ENCODE measurements at places on chromosomes 4 and X.
A peak's percentile ranks its signal among the peaks of the same experiment; 100 is the strongest.

DNA sequence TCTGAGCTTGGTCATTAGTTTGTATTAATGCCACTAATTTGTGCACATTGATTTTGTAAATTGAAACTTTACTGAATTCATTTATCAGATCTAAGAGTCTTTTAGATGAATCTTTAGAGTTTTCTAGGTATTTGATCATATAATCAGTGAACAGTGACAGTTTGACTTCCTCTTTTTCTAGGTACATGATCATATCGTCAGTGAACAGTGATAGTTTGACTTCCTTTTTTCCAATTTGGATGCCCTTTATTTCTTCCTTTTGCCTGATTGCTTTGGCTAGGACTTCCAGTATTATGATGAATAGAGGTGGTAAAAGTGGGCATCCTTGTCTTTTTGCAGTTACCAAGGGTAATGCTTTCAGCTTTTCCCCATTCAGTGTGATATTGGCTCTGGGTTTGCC is 421.4 kb upstream of the CPXCR1 start:
- DNase-seq: no peak

- peak; percentile 60 for DNase-seq
Observed at GRCh38 chrX:140057001-140057411, 91.7 kb upstream of the CXorf66 start.

DNA sequence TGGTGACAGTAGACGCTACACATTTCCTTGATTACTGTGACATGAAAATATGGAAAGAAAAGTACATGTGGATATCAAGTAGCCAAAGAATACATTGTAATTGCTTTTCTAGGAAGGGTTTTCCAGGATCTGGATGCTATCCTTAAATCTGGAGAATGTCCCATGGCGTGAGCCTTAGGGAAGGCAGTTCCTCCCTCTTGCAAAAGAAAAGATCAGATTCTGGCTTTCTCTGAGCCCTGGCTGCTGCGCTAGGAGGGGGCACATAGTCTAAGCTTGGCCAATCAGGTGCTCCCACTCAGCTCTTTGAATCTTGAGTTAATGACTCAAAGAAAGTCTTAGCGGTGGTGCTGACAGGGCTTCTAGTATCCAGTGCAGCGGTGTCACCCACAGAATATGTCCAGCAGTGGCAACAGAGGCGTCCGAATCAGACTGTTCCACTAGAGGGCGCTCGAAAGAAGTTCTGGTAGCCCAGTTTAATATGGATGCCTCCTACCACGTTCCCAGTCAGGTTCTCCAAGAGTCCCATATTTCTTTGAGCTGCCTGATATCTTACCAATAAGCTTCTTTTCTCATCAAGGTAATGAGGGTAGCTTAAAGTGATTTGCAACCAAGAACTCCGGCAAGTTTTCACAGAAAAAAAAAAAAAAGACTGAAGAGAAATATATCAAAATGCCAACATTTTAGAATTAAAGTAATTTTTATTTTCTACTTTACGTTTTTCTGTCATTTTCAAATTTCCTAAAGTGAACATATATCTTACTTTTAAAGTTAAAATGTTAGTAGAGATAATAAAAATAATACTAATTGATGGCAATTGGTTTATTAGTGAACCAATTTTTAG is 213.4 kb upstream of the S100G start:
- peak; percentile 43 for DNase-seq

- no peak for DNase-seq
Observed at GRCh38 chr4:19736968-19737756, 514.5 kb upstream of the SLIT2 start.

- DNase-seq: peak; percentile 7
Observed at GRCh38 chr4:174523025-174523693, 871 bp upstream of the HPGD start.

GRCh38 chrX:12419591-12419990 is 281.3 kb downstream of the FRMPD4 start:
- DNase-seq: no peak

DNA sequence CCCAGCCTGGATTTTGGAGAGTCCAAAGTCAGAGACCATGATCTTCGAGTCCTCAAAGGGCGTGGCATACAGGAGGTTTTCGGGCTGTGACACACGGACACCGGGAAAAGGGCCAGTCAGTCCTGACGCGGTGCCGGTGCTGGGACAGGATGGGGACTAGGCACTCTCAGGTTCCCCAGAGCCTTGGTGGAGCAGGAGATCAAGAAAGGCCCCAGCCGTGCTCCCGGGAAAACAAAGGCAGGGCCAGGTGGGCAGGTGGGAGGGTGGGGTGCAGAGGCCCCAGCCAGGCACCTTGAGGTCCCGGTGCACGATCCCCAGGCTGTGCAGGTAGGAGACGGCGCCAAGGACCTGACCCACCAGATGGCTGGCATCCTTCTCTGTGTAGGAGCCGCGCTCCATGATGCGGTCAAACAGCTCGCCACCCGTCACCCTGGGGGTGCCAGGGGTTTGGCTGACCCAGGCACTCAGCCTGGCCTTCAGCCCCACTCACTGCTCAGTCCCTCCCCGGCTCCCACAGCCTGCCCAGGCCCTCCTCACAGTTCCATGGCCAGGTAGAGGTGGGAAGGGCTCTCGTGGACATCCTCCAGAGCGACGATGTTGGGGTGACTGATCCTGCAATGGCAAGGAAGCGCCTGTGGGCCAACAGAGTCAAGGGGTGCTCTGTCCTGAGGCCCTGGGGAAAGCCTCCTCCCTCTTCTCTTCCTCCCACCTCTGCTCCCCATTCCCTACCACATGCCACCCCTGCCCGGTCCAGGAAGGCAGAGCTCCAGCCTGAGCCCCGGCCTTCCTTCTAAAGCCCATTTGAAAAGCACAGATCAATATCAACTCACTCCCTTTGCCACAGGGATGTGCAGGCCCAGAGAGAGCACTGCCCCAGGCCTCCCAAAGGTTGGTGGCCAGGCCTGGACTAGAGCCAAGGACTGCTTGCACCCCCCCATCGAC is 1.8 kb downstream of the PNCK start:
- no peak for DNase-seq

GRCh38 chr4:186915816-186916215 is 192.2 kb upstream of the FAT1 start:
- no peak for DNase-seq

DNA sequence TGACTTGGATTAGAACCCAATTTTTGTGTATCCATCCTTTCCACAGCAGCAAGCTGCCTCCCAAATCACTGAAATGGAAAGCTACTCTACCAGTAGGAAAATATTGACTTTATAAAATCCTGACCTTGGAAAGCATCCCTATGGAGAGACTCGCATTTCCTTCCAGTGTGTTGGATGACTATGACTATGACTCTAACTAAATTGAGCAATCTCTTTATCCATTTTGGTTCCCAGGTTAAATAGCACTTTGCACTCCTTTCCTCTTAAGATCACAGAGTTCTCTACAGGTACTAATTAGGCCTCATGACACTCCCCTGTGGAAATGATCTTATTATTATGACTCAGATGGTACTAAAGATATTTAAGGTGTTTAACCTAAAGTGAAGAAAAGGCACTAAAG is 431.8 kb downstream of the PPARGC1A start:
- DNase-seq: no peak

DNA sequence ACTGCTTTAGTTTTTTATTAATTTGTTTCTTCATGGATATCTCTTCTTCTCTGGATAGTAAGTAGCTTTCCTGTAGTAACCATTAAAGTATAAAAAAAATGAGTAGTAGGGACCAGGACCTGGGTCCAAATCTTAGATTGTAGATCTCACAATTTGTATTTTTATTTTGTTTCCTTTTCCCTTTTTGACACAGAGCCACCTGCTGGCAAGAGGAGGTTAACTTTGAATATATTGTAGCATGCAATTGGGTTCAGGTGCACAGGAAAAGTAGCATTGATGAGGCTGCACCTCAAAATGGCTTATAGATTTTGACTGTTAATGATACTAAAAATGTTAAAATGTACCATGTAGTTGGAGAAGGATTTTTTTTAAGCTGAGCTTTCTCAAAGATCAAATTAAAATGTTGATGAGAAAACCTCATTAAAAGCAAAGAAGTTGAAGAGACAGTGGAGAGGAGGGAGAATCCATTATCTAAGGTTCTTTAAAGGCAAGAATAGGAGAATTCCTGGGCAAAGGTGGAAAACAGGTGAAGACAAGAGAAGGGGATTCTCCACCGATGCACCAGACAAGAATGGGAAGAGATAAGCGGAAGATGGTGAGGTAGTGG is 48.3 kb upstream of the HPGDS start:
- DNase-seq: peak; percentile 67

DNA sequence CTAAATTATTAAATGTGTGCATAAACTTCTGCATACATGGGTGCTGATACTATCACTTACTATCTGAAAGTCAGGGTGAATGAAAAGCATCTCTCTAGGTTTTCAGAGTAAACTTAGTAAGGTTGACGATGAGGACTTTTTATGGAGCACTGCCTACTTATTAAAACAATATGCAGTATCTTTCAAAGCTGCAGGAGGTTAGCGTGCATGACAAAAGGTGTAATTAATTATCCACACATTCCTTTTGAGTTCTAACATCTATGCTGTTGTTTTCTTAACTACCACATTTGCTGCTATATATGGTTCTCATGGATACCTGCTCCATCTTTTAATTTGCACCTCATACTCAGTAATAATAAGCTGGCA is 256.2 kb downstream of the FSTL5 start:
- DNase-seq: no peak

- DNase-seq: no peak
Observed at GRCh38 chr4:79042079-79042674, 102.9 kb upstream of the PAQR3 start.

DNA sequence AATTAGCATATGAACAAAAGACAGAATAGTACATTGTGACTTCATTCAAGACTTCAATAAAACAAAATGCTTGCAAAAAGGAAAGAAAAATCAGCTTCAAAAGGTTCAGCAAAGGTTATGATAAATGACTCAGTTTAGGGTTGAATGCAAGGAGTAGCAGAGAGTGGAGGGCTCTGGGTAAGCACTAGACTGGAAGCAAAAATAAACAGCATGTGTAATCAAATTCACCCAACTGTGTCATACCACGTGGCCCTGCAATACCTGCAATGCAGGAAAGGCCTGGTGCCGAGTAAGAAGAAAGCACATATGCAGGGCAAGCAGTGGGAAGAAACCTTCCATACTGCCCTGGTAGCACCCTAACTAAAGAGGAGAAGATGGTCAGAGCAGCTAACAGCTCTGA is 88.7 kb downstream of the ATP11C start:
- DNase-seq: no peak

GRCh38 chr4:63460075-63460474 is 949.2 kb downstream of the TECRL start:
- DNase-seq: no peak

DNA sequence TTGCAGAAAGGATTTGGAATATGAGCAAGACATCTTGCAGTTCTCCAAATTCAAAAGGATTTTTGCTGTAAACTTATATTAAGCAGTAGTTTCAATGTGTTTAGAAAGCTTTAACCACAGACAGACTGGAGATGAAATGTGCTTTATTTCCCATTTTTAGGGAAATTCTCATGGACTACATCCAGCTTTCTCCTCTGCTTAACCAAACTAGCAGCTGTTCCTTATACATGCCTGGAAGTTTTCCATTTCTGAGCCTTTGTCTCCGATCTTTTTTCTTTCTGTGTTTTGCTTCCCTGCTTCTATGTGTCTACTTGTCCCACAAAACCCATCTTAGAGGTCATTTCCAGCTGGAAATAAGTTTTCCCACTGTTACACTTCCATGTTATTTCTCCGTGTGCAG is 41.6 kb downstream of the TMA16 start:
- no peak for DNase-seq

DNA sequence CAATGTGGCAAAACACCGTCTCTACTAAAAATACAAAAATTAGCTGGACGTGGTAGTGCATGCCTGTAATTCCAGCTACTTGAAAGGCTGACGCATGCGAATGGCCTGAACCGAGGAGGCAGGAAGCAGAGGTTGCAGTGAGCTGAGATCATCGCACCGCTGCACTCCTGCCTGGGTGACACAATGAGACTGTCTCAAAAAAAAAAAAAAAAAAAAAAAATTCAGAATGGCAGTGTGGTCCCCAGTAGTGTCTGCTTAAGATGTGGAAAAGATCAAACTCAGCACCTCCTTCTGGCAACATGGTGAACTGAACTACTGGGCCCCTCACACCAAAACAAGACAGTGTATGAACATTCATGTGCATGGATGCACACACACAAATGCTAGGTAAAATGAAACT is 32.2 kb downstream of the SMS start:
- no peak for DNase-seq

- DNase-seq: no peak
Observed at GRCh38 chr4:44100456-44100855, 348.2 kb downstream of the KCTD8 start.

DNA sequence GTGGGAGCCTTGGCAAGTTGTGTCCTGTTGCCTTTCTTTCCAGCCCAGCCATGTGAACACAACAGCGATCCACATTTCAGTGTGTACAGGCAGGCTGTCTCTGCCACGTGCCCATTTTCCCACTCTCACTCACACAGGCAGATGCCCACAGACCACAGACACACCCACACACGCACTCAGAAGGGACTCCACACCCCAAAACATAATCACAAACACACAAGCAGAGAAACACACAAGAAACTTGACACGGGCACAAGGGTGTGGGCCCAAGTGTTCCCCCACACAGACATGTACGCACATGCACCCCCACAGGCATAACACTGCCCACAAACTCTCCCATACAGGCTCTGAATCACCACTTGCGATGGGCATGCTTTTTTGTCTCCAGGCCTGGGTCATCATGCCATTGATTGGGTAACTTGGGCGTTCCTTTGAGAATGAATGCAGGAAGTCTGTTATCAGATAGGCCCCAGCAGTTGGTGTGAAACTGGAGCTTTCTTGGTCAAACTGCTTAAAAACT is 84.3 kb downstream of the NBDY start:
- DNase-seq: no peak

GRCh38 chr4:182495031-182495430 is 251.8 kb downstream of the TENM3 start:
- DNase-seq: no peak

- DNase-seq: no peak
Observed at GRCh38 chr4:9704551-9705332, 76.7 kb upstream of the DRD5 start.

DNA sequence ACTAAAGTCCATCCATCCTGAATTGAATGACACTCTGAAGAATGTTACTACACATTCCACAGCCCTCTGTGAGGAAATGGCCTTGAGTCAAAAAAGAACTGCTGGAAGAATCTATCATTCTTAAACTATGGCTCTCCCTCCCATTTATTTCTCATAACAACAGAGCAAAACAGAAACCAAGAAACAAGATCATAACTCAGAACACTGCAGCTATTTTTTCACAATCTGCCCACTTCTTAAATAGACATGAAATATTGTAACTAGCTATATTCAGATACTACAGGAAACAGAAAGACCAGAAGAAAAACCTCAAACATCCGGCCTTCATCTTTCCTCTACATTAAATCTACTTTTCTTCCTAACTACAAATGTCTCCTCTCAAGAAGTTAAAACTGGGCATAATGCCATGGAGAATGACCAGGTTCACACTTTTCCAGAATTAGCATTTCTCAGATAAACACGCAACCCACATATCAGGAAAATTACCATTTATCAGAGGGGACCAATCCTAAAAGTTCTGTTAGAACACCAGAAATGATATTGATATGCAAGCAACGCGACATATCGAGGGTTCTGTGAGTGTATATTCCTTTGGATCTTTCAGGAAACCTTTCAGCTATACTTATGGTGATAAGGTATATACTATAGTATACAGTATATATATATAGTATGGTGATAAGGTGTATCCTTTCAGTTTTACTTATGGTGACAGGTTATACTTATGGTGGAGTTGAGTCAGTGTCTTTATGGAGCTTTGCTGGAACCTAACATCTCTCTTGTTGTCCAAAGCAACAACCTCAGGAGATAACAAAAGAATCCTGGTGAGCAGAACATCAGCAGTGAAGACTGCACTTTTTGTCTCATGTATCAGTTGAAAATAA is 60.4 kb upstream of the IRF2 start:
- no peak for DNase-seq

GRCh38 chrX:22652596-22652995 is 347.2 kb upstream of the DDX53 start:
- DNase-seq: no peak

All from tibial nerve (tissue), 4 donors.